ENCODE measurements at places on chromosomes 7 and 10. TPM values are rescaled to one million over a fixed set of nuclear protein-coding genes. Genes with fewer than 3 reads are reported as not detected.

Gene RABGEF1
- 38.8 TPM for total RNA-seq

Gene LIPK
- not detected for total RNA-seq

DNA sequence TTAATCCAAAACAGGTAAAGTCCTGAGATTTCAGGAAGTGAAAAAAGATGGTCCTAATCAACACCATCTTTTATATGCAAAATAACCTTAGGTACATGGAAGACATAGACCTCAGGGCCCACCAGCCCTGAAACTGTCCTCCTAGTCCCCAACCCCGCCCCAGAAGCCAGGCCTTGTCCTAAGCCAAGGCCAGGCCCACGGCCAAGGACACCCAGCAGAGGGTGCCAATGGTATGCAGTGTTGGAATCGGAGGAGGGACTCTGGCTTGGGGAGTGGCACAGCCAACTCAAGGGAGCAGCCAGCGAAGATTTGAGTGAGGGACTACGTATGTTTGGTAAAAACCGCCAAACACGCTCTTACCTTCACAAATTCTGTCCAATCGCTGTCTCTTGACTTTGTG is 96.7 kb downstream of the ZRANB1 start:
- DNase-seq, result peak; percentile 33

DNA sequence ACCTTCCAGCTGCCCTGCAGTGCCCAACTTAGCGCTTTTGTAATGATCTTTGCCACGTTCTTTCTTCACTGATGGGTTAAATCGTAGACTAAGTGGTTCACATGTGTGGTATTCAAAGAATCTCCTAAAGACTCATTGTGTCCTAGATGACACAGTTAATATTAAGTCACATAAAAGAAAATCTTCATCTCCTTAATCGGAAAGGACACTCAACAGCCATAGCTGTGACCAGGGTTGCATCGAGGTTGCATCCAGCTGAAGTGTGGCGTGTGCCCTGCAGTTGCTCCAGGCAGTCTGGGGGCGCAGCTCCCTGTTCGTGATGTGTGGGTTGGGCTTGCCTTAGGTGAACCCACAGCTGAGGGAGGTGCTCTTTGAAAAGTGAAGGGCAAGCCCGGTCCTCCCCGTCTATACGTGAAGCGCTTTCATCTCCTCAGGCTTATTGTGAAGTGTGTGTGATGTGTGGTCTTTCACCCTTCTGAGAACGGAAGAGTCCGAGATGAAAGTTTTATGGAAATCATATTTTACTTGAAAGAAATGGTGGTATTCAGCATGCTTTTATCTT is 122.7 kb downstream of the TRRAP start:
- DNase-seq, result no peak

GRCh38 chr10:98485959-98486358 is 39.2 kb upstream of the HPS1 start:
- DNase-seq, result no peak

DNA sequence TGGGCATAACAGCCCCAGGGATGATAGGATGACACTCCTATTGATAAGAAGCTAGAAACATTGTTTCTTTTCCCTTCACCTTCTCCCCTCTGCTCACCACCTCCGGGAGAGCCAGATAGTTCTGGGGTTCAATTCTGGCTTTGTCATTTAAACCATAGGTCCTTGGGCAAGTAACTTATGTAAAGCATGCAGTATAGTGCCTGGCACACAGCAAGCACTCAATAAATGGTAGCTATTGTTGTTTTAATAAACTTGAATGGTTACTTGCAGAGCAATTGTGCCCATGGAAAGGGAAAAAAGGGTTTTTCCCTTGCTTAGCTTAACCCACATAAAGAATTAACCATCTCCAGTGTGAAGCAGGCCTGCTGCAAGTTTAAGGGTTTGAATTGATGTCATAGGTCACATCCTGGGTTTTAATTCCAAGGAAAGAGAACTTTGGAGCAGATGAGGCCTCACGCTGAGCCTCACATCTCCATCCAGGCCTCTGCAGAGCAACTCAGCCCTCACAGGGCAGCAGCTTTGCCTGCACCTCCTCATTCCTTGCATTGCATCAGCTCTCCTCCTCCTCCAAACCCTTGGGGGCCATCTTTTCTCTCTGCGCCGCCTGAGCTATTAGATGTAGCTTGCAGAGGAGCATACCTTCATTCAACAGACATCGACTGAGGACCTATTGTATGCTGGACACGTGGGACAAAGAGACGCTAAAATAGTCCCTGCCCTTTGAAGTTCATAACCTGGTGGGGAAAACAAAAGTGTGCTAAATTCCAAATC is 22.9 kb downstream of the ZNF775 start:
- DNase-seq, result no peak
